ENCODE measurements at places on chromosomes 1 and 21.
A peak's percentile ranks its signal among the peaks of the same experiment; 100 is the strongest.

DNA sequence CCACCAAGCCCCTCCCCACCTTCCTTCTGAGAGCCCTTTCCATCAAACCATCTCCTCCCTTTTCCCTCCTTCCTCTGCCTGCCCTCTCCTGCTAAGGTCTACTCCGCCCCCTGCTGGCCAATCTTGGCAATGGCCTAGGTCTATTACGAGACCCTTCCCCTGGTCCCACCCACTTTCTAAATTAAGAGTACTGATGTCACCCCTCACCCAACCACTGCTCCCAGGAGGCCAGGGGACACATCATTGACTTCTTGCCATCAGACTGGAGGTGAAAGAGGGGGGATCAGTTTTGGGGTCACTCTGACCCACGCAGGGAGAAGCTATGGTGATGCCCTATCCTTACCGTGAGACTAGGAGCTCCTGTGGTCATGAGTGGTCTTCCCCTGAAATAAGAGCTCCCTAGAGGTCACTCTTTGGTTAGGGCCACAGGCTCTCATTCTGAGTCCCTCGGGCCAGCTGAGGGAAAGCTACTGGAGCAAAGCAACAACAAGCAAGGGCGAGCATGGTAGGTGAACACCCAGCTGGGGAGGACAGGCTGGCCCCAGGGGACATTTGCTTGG, 34.6 kb upstream of the S100A7 start:
- DNase-seq, result peak; percentile 48

GRCh38 chr1:211099393-211099792, 34.6 kb downstream of the KCNH1 start:
- DNase-seq, result no peak

DNA sequence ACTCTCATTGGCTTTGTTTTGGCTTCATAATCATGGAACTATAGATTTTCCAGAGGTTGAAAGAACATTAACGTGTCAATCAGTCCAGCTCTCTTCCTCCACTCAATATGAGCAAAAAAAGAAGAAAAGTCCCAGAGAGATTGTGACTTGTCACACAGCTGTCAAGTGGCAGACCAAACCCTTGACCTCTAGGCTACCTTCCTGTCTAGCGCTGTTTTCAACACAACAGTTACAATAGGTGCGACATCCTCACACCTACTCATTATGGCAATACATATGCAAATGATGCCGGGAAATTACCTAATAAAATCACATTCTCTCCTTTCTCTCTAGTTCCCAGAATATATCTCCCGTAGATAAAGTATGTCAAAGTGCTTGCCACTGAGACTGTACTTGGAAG, 1.1 kb downstream of the WARS2 start:
- DNase-seq, result no peak

- no peak for DNase-seq
These were observed 7.9 kb upstream of the FUBP1 start for GRCh38 chr1:77986810-77987209.

- no peak for DNase-seq
These were observed 5.6 kb downstream of the MX2 start for GRCh38 chr21:41367301-41367944.

DNA sequence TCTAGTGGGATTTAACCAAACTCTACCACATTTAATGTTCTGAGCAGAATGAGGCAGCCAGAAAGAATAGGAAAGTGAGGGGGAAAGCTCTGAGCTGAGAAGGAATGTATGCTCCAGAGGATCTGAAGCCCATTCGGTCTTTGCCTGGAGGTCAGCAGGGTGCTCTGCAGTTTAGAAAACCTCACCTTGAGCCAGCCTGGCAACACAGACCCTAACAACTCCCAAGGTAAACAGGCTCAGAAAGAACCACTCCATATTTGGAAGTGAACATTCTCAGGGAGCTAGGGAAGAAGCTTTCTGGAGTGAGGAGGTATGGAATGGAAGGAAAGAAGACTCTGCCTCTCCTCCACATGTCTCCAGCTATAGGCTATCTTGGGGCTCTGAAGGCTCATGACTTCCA, 398.8 kb downstream of the SEC16B start:
- no peak for DNase-seq

- DNase-seq, result no peak
These were observed 3.6 kb upstream of the SLC16A4 start for GRCh38 chr1:110394493-110394820.

Data from LoVo (cell line).